ENCODE measurements at places on chromosomes 2 and 18.

- no peak for DNase-seq
These were observed 325.4 kb downstream of the SMAD2 start for GRCh38 chr18:47605093-47605492.

- no peak for DNase-seq
These were observed 49.8 kb upstream of the LGALSL start for GRCh38 chr2:64404002-64404731.

DNA sequence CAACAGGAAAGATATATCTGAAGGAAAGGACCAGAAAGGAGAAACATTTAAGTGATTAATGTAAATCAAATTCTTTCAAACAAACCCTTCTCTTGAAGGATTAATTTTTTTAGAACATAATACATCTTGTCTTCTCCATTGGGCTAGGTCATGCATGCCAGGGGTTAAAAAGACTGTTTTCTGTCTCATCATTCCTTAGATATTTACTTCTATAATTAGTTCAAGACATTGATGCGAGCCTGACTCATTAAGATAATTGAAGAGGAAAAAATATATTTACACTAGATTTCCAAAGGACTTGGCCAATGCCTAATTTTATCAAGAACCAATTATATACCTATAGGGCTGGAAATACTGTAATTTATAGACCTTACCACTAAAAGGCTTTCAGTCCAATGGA is 166.6 kb upstream of the SETBP1 start:
- DNase-seq: no peak

GRCh38 chr2:223010641-223011040 is 41.3 kb upstream of the KCNE4 start:
- no peak for DNase-seq

DNA sequence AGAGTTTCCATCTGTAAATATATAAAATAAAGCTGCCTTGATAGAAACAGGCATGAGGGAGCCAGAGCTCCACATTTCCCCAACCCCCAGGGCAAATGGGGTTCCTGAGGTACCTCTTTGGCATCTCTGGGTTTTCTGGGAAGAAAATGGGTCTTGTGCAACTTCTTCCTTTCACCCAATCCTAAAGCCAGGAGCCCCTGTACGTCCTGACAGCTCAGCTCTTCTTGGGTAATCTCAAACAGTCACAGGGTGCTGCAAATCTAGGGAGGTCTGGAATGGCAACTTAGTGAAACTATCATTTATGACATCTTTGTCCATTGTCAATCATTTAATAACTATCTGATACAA is 36.6 kb upstream of the STAT1 start:
- no peak for DNase-seq

- no peak for DNase-seq
These were observed 396.6 kb downstream of the EIPR1 start for GRCh38 chr2:2981000-2981399.

DNA sequence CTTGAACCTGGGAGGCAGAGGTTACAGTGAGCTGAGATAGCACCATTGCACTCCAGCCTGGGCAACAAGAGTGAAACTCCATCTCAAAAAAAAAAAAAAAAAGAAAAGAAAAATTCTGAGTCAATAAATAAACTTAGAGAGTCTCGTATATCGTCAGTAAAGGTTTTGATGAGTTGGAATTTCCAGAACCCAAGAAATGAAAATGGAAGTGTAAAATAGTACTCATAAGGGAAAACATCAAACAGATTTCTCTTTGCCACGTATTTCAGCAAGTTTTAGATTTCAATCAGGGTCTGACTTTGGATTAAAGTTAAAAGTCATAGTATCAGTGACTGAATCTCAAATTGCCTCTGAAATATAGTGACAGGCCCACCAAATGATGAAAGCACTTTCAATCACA is 71.4 kb upstream of the SPOPL start:
- no peak for DNase-seq

- peak; percentile 59 for DNase-seq
These were observed at the start of gene DNER for GRCh38 chr2:229714080-229714735. DNER (minus strand) TSS chr2:229714555; CDS start chr2:229714423, 132 bp downstream.

- no peak for DNase-seq
These were observed 456.7 kb upstream of the HS6ST1 start for GRCh38 chr2:128775217-128775913.

DNA sequence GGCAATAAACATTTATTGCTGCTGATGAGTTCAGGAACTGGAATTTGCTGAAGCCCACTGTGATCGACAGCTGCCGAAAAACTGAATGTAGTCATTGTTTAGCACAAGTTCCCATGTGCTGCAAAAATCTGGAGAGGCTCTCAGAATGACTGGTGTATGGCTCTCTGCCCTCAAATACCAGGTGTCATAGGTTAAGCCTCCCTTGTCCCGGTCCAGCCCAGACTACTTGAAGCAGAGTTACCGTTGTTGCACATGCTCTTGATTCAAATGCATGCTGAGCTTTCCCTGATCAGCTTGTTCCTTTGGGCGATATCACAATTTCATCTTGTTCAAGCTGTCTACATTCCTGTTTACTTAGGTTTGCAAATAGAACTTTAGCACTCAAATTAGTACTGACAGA is 625.2 kb downstream of the CPS1 start:
- DNase-seq: no peak

GRCh38 chr2:63888490-63889402 is 47.0 kb downstream of the UGP2 start:
- DNase-seq: peak; percentile 47

DNA sequence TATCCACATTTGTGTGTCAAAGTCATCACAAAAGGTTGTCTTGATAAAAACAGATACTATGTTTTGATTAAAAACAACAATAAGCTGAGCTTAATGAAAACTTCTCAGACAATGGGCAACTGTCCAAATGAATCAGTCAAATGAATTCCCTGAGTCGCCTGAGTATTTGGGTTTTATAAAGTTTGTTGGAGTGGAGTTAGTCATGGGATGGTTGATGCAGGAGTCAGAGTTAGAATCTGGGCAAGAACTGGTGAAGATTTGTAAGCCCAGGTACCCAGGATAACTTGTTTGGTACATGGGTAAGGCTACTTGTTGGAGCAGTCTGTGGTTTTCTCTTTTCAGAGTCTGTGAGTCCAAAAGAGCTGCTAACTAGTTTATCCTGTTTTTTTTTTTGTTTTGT is 34.4 kb upstream of the RAPGEF4 start:
- no peak for DNase-seq

DNA sequence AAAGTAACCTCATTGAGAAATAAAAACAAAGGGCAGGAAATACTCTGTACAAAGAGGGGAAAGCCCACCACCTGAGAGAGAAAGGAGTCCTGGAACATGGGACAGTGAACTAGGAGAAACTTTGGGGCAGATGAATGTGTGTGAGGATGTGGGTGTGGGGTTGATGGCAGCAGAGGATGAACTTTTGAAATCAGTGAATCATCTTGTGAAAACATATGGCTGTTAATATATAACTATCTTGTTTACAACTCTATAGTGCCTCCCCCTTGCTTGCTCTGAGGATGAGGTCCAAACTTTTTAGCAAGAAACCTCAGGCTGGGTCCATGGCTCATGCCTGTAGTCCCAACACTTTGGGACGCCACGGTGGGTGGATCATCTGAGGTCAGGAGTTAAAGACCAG is 171.8 kb upstream of the LHCGR start:
- DNase-seq: no peak

DNA sequence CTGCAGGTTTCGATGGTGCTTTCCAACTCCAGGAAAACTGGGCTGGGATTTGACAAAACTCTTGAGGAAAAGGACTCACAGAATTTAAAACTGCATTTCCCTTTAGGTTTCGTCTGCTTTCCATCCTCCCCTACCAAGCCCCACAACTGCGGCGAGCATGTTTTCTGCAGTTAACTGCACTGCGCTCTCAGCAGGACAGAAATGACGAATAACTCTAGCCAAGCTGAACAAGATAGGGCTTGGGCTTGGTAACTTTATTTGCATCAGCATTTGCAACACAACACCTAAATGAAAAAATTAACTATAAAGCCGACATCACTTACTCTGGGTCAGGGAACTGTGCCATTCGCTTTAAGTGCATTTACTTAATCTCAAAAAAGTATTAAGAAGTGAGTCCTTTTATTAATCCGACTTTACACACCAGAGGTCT is 669 bp upstream of the PIKFYVE start:
- peak; percentile 55 for DNase-seq

- DNase-seq: no peak
These were observed 833.0 kb downstream of the SLC4A3 start for GRCh38 chr2:220460257-220460985.

DNA sequence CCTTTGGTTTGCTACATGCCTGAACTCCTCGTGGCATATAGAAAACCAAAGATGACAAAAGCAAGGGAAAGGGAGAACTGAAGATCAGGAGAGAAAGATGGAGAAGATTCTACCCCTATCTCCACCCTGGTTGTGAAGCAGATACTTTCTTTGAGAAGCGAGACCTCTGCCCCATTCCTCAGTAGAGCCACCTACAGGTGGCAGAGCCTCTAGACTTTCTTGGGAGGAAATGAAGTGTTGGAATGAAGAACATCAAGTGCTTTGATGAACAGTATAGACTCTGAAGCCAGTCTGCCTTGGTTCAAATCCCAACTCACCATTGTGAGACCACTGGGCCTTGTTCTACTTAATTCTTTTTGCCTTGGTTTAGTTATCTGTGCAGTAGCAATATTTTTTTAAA is 348.8 kb upstream of the ETAA1 start:
- no peak for DNase-seq

GRCh38 chr2:233389601-233390125 is 35.4 kb downstream of the DGKD start:
- DNase-seq: no peak

GRCh38 chr18:35110554-35111485 is 69.6 kb downstream of the MAPRE2 start:
- DNase-seq: no peak

DNA sequence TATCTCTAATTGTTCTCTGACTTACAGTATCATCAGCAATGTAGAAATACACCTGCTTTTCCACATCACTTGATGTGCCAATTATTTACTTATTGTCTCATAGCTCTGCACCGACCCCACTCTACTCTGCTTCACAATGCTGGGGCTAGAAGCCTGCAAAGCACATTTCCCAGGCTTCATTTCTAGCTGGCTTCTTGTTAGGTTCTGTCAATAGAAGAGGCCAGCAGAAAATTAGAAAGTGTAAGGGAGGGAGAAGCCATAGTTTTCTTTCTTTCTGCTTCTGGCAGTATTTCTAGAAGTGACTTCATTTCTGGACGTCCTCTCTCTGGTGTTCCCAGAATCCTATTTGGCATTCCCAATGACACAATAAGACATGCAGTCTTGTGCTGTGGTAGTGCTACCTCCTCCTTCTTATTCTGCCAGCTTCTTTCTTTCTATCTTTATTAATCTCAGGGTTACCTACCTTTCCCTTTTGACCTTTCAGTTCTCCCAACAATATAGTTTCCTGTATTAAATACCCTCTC is 12.5 kb upstream of the TANC1 start:
- DNase-seq: no peak

GRCh38 chr2:33419581-33420200 is 56.8 kb upstream of the RASGRP3 start:
- DNase-seq: no peak

- peak; percentile 75 for DNase-seq
These were observed 234.4 kb upstream of the EPAS1 start for GRCh38 chr2:46062637-46063412.

GRCh38 chr2:176110415-176111308 is 3.6 kb downstream of the HOXD11 start:
- no peak for DNase-seq

DNA sequence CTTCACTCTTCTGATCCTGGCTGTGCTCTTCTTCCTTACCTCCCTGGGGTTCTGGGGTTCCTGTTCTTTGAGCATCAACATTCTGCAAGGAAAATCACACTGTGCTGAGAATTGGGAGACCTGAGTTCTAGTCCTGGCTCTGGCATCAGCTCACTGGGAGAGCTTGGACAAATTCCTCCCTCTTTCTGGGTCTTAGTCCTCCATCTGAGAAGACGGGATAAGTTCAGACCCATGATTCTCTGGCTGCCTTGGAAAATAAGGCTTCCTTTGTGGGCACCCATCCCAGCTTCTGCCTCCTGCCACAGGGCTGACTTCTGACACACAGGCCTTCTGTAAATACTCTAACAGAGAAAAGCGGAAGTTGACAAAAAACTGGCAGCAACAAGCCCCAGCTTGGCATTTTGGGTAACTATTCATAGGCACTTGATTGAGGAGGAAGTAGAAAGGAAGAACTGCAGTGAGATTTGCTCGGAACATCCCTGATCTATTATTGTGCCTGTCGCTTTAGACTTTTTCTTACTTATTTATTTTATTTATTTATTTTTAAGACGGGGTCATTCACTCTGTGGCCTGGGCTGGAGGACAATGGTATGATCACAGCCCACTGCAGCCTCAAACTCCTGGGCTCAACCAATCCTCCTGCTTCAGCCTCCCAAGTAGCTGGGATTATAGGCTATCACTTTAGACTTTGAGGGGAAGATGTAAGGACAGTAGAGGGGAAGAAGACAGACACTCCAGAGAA is 7.9 kb downstream of the PCBP1 start:
- peak; percentile 39 for DNase-seq

DNA sequence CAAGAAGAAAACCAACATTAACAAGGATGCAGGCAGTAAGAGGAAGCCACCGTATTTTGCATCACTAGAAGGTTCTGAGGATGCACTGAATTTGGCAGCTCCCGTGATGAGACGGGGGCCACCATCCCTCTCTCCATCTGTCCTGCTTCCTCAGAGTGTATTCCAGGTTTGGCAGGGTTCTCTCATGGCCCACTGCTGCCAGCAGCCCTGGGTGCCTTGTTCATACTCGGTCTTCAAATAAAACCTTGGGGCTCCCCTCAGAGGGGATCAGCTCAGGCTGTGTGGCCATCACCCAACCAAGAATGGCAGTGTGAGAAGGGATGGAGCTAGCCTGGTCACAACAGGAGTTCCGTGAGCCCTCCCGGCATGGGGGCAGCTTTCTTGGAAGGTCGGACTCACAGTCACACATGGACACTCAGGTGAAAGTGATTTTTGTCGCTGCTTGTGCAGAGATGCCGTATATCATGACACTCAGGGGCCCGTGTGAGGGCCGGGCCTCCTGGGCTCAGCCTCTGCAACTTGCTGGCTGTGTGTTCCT is 12.8 kb upstream of the MBP start:
- DNase-seq: no peak

GRCh38 chr2:129239141-129239540 is 740.3 kb upstream of the RAB6C start:
- DNase-seq: no peak

GRCh38 chr2:85690932-85691331 is 3.2 kb upstream of the GNLY start:
- no peak for DNase-seq

DNA sequence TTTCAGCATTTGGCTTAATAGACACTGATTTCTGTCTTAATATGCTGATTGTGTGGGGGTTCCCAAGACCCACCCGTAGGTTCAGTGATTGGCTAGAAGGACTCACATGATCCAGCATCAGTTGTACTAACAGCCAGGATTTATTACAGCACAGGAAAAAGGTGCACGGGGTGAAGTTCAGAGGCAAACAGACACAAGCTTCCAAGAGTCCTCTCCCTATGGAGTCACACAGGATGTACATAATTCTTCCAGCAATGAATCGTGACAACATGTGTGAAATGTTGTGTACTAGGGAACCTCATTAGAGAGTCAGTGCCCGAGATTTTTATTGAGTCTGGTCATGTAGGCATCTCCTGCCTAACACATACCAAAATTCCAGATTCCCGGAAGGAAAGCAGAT is 52.8 kb downstream of the GALNT1 start:
- no peak for DNase-seq

GRCh38 chr2:107174171-107174570 is 288.2 kb upstream of the ST6GAL2 start:
- no peak for DNase-seq

Data from activated naive CD8-positive, alpha-beta T cell treated with anti-CD3 and anti-CD28 coated beads, Interleukin-2, amount 50 U/mL, for 24 hours (primary cell).